ENCODE measurements at places on chromosomes 7 and 10.

GRCh38 chr7:151386301-151387160 lies 23.3 kb downstream of the WDR86 start:
- no peak for DNase-seq
- peaks cover 35% of the 10 kb centered on the region for H3K4me1 ChIP-seq
- H3K27me3 ChIP-seq, result peaks cover 37% of the 10 kb centered on the region
- peaks cover 51% of the 10 kb centered on the region for H3K36me3 ChIP-seq

- no peak overlapping the region for H3K4me3 ChIP-seq
- H3K4me1 ChIP-seq, result no peaks in the 10 kb centered on the region
- no peaks in the 10 kb centered on the region for H3K27me3 ChIP-seq
- H3K36me3 ChIP-seq, result peaks cover 31% of the 10 kb centered on the region
These were observed 60.5 kb downstream of the GTF2IRD1 start for GRCh38 chr7:74514131-74514591.

GRCh38 chr10:132899054-132899750 lies 43.2 kb downstream of the CFAP46 start:
- H3K4me3 ChIP-seq, result no peak overlapping the region
- H3K27ac ChIP-seq, result no peak overlapping the region
- no peaks in the 10 kb centered on the region for H3K4me1 ChIP-seq
- no peaks in the 10 kb centered on the region for H3K36me3 ChIP-seq
- peaks cover 27% of the 10 kb centered on the region for H3K27me3 ChIP-seq

DNA sequence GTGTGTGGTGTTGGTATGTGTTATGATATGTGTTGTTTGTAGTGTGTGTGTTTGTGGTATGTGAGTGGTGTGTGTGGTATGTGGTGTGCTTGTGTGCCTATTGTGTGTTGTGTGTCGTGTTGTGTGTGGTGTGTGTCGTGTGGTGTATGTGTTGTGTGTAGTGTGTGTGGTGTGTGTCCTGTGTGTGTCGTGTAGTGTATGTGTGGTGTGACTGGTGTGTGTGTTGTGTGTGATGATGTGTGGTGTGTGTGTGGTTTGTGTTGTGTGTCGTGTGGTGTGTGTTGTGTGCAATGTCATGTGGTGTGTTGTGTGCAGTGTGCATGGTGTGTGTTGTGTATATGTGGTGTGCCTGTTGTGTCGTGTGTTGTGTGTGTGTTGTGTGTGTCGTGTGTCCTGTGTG lies 144.6 kb downstream of the DNAJB6 start:
- peaks cover 1% of the 10 kb centered on the region for H3K4me1 ChIP-seq
- peaks cover 19% of the 10 kb centered on the region for H3K27me3 ChIP-seq
- H3K4me3 ChIP-seq, result no peak overlapping the region

- peaks cover 26% of the 10 kb centered on the region for H3K36me3 ChIP-seq
- DNase-seq, result no peak
- no peaks in the 10 kb centered on the region for H3K27me3 ChIP-seq
- peak overlapping the region; percentile 95 for H3K4me3 ChIP-seq
- H3K4me1 ChIP-seq, result peaks cover 36% of the 10 kb centered on the region
These were observed 613 bp downstream of the USP6NL start for GRCh38 chr10:11610826-11611247.

DNA sequence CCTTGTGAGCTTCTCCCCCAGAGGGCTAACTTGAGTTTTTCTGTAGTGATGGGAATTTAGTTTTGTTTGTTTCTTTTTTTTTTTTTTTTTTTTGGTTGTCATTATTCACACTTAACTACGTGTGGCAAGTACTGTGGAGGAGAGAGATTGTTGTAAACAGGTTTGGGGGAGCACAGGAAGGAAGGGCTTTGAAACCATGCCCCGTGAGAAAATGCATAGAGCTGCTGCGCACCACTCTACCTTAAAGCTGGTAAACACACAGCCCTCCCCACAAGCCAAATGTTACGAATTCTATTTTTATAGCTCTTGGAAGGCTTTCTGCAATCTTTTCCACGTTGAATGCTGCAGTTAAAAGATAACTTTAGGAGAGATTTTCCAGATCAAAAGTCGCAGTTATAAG lies 76.2 kb downstream of the ZNF22 start:
- peaks cover 20% of the 10 kb centered on the region for H3K36me3 ChIP-seq
- peaks cover 9% of the 10 kb centered on the region for H3K27me3 ChIP-seq
- peaks cover 42% of the 10 kb centered on the region for H3K4me1 ChIP-seq
- no peak for DNase-seq

- H3K36me3 ChIP-seq, result no peaks in the 10 kb centered on the region
- no peak overlapping the region for H3K27ac ChIP-seq
- H3K4me1 ChIP-seq, result no peaks in the 10 kb centered on the region
- no peak overlapping the region for H3K4me3 ChIP-seq
These were observed 149.2 kb upstream of the VSTM2A start for GRCh38 chr7:54392935-54393334.

Measured in nephron progenitor cell (in vitro differentiated cells).